ENCODE measurements at places on chromosomes 7 and 10.
A peak's percentile ranks its signal among the peaks of the same experiment; 100 is the strongest.

DNA sequence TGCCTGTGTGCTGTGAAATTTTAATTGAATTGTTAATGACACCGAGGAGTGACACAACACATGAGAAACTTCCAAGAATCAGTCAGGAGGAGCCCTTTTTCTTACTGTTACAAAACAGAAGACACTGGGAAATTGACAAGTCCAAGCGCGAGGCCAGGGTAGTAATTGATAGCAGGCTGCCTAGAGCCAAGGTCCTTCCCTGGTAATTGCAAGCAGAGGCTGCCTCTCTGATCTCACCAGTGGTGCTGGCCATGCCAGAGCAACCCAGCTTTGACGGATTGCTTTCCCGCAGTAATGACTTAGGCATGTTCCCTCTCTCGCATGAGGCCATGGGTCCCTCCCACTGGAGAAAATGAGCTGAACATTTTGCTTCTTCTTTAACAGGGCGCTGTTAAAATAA is 111.5 kb downstream of the LRMDA start:
- DNase-seq = peak; percentile 74

- DNase-seq = no peak
These were observed 6.6 kb downstream of the AIFM2 start for GRCh38 chr10:70125918-70126552.

GRCh38 chr10:12922117-12922900 is 79.2 kb downstream of the CCDC3 start:
- no peak for DNase-seq

DNA sequence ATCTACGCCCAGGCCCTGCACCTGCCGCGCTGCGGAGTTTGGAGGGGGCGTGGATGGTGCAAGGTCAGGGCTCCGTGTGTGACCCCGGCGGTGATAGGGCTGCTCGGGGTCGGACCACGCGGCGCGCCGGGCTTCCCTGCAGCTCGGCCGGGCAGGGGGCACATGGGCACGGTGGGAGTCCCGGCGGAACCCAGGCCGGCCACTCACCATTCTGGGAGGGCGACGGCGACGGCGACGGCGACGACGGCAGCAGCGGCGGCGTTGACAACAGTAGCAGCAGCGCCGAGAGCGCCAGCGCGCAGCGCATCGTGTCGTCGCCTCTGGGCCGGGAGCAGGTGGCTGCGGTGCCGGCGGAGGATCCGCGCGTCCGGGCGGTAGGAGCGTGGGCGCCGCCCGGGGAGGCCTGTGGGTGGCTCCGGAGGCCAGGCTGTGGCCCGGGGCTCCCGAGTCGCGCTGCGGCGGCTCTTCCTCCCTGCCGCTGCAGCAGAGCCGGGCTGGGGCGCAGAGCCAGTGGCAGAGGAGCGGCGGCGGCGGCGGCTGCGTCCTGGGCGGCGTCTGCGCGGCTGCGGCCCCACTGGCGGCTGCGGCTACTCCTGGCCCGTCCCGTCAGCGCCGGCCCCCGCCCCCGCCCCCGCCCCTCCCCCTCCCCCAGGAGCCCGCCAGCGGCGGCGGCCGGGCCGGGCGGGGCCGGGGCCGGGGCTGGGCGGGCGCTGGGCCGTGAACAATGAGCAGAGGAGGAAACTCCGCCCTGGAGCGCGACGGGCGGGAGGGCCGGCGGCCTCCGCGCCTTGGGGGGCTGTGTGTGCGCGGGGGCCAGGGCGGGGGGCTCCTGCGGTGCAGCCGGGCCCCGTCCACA is at the start of gene PODXL:
PODXL (minus strand) TSS at position 576 of the 856 bp plus-strand sequence; CDS start at position 307, 269 bp downstream.
- peak; percentile 97 for DNase-seq

DNA sequence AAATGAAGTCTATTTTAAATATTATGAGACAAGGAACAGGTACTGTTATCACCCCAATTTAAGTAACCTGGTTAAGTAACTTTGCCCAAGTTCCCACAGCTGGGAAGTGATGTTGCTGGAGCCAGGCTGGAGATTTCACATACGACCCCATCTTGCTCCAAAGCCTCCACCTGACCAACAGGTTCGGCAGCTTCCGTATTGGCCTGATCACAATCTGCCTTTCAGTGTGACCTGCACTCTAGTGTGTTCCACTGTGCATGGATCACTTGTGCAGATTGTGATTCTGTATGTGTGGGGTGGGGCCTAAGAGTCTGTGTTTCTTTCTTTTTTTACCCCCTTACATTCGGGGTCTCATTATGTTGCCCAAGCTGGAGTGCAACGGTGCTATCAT is 66.1 kb downstream of the PRTFDC1 start:
- no peak for DNase-seq

DNA sequence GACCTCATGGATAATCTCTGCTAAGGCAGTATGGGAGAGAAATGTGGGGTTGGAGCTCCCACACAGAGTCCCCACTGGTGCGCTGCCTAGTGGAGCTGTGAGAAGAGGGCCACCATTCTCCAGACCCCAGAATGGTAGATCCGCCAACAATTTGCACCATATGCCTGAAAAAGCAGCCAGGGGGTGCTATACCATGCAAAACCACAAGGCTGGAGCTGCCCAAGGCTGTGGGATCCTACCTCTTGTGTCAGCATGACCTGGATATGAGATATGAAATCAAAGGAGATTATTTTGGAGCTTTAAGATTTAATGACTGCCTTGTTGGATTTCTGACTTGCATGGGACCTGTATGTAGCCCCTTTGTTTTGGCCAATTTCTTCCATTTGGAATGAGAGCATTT is 27.0 kb upstream of the SAMD9L start:
- DNase-seq = no peak

GRCh38 chr7:593324-594115 is 73.9 kb upstream of the PDGFA start:
- no peak for DNase-seq

DNA sequence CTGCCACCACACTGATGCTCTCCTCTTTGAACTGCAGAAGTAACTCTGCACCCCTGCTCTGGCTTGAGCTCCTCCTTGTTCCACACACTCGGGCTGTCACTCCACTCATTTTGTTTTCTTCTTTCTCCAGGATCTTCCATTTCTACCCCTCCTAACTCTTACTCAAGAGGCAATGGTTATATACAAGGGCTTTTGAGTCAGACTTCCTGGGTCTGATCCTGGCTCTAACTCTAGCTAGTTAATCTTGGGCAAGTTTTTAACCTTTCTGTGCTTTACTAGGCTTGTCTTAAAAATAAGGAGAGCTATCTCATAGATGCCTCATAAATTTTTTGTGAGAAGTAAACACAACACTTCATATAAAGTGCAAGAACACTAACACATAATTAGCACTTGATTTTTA is 45.3 kb upstream of the GNAI1 start:
- peak; percentile 19 for DNase-seq

- no peak for DNase-seq
These were observed 233.0 kb upstream of the NEBL start for GRCh38 chr10:21130108-21130507.

DNA sequence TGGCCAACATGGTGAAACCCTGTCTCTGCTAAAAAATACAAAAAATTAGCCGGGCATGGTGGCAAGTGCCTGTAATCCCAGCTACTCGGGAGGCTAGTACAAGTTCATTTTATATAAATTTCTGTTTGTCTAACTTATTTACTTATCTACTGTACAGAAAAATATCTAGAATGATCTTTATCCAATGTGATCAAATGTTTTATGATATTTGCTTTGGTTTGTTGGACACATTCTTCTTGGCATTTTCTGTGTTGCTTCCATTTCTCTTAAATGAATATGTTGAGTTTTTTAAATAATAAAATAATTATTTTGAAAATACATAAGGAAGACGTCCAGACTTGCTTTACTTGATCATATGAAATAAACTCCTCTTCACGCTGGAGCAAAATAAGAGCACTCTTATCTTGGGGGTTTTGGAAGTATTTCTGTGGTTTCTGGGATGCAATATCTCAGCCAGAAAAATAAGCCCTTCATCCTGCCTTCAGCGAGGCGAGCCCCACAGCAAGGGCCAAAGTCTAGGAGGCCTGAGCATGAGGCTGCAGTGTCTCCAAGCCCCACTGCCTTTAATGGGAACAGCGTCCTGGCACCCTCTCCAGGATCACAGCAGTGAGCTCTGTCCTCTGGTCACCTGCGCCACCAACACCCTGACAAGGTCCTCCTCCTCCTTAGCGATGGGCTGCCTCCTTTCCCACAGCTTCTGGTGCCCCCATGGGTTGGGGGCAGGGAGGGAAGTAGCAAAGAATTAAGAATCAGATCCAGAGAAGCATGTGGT is 480.2 kb downstream of the KCNMA1 start:
- no peak for DNase-seq

- DNase-seq = no peak
These were observed 112.0 kb downstream of the EBF3 start for GRCh38 chr10:129851941-129852640.

DNA sequence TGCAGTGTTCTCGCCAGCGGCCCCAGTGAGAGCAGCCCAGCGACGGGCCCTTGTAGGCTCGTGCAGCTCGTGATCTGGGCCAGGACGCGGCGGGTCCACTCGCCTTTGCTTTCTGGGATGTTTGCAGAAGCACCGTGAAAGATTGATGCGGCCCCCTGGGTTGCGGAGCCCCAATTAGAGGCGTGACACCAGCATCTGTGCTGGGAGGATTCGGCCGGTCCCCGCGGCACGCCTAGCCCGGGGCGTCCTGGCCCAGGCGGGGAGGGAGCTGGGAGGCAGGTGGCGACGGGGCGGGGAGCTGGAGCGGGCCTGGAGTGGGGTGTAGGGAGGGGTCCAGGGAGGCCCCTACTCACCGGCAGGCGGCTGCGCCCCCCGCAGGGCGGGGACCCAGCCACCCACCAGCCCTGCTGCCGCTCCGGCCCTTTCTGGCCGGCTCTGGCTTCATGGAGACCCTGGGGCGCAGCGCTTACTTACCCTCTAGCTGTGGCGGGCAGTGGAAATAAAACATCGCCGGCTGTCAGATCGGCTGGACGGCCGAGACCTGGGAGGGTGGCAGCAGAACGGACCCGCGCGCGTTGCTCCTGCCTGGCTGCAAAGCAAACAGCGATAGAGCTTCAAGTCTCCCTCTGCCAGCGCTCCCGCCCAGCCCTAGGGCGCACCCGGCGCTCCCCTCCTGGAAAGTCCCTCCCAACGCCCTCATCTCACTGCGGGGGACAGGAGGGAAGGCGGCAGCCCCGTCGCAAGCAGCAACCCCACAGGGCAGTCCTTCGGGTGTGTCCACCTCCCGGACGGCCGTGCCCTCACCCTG is 752 bp downstream of the DRGX start:
- no peak for DNase-seq

DNA sequence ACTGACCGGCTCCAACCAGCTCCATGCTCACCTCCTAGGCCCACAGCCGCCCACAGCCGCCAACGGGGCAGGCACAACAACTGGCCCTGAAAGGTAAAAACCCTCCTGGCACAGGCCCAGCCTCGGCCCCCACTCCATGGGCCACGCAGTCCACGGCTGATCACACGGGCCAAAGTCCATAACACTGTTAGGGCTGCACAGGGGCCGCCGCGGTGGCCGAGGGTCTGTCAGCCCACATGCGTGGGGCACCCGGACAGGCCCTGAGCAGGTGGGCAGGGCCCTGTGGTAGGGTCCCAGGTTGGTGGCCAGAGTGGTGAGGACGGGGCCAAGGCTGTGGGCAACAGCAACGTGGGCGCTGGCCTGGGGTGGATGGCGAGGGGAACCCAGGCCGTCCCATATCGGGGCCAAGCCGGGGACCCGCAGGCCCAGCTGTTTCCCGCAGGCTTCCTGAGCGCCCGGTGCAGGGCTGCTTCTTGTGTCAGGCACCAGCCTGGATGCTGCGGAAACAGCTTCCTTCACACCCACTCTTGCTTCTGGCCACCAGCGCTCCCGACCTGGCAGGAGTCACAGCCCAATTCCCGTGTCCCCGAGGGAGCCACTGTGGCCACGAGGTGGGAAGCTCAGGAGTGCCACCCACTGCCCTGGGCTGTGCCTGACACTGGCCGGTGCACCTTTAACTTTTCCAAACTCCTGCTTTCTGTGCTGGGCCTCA is 29.2 kb downstream of the CYP2W1 start:
- no peak for DNase-seq

- no peak for DNase-seq
These were observed 166.8 kb upstream of the NFE2L3 start for GRCh38 chr7:25985196-25985595.

DNA sequence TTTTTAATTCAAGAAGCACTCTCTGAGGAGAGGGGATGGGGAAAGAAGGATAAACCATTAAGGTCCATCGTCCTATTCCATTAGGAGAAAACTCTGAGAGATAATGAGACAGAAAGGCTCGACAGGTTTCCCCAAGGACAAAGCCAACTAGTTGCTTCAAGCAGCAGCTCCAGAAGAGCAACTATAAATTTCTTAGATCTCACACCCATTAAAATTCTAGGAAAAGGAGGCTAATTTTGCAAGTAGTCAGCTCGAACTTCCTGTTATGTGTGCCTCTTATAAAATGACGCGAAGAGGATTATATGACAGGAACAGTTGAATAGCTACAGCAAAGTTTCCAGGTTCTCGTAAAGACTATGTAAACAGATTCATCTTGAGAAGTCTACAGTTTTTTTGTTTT is 52.0 kb upstream of the ST8SIA6 start:
- DNase-seq = no peak

GRCh38 chr10:99569253-99569939 is 36.7 kb downstream of the NKX2-3 start:
- DNase-seq = no peak

- no peak for DNase-seq
These were observed 416.9 kb downstream of the THSD7A start for GRCh38 chr7:11415101-11415500.

- peak; percentile 31 for DNase-seq
These were observed 33.2 kb upstream of the CALU start for GRCh38 chr7:128705891-128706333.

- DNase-seq = peak; percentile 44
These were observed 610.1 kb upstream of the ANKRD30A start for GRCh38 chr10:36515319-36515718.

DNA sequence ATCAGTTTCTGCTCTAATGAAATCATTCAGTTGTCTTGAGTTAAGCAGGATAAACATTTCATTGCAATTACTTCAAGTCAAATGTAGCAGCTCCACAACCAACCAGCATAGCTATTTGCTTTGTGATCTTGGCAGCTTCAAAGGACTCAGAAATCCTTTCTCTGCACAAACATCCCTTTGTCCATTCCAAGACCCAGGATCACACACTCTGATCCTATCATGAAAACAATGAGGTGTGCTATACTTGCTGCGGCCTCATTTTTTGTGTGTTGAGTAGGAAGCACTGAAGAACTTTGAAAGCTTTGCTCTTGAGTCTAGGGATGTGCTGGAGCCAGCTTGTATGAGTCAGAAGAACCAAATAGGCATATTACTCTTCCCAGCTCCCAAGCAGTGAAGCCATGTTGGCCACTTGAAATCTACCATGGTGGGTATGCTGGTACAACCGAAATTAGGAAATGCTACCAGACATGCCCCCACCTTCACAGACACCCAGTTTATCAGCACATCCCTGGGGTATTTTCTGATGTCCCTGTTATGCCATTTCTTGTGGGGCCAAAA is 199.4 kb upstream of the PRSS58 start:
- DNase-seq = no peak

DNA sequence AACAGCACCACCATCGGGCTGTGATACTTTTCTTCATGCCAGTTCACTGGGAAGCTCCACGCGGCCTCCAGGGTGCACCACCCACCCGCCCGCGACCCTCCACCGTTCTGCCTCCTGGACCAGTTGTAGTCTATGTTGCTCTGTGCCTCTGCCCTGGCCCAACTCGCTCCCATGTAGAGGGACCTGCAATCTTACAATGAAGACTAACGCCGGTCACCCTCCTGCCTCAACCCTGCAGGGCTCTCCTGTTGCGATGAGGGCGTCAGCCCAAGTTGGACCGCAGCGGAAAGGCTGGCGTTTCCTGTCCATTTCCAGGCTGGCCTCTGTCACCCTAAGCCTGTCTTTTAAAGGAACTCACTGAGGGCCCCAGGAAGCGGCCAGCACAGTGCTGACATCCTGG is 34.9 kb downstream of the IL15RA start:
- DNase-seq = no peak
